ENCODE measurements at places on chromosomes 6 and 20.

GRCh38 chr6:129073691-129074395 is 190.9 kb downstream of the LAMA2 start:
- no peak for DNase-seq

- DNase-seq: no peak
Measured at GRCh38 chr20:32762754-32763201, 593 bp downstream of the DNMT3B start.

DNA sequence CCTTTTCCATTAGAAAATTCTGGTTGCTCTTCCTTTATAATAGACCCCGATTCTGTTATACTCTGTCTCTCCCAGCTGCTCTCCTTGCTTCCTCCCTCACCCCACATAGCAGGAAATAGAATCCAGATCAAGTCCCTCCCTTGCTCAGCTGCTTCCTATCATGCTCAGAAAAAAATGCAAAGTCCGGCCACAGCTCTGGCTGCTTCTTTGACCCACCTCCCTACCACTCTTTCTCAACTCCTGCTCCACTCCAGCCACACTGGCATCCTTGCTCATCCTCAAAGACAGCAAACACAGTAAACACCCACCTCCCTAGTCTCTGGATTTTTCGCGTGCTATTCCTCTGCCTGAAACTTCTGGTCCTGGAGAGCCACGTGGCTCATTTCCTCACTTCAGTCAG is 9.1 kb upstream of the SLC22A16 start:
- DNase-seq: no peak

DNA sequence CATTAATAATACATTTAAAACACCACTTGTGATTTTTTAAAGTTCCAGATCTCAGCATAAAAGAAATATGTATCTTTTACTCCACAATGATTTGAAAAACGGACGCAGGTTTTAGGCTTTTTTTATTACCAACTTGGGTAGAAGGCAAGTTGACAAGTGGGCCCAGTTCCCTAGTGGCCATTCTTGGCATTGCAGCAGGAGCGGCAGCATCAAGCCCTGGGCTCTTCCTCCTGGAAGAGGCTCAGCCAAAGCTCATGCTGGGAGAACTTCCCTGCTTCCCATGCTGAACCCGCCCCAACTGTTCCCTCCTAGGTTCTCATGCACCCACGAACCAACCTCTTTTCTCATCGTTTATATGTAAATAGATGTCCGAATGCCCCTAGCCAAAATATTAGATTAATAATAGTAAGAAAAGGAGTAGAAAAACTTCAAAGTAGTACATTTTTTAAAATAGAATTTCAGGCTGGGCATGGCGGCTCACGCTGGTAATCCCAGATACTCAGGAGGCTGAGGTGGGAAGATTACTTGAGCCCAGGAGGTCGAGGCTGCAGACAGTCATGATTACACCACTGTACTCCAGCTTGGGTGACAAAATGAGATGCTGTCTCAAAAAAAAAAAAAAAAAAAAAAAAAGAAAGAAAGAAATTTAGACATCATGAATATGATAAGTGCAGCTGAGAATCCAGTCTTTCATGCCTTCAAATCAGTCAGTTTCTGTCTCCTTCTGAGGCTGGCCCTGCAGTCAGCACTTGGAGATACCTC is 18.2 kb upstream of the MYB start:
- peak; percentile 57 for DNase-seq

- DNase-seq: no peak
Measured at GRCh38 chr6:154381548-154381947, 24.9 kb upstream of the IPCEF1 start.

GRCh38 chr20:38893565-38894090 is 32.6 kb upstream of the FAM83D start:
- peak; percentile 88 for DNase-seq

DNA sequence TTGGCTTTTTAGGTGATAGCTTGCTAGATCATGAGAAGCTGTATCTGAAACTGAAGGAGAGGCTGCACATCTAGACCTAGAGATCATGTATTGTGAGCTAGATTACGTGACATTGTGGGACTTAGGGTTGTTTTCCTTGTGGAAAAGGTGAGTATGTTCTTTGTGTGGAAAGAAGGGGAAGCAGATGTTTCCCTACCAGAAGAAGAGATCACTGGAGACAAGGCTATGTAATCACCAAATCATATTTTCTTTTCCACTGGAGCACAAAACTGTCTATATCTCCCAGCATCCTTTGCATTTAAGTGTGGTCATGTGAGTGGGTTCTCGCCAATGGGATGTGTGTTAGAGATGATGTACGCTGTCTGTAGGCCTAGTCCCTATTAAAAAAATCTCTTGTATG is 7.0 kb upstream of the EPB41L2 start:
- no peak for DNase-seq

DNA sequence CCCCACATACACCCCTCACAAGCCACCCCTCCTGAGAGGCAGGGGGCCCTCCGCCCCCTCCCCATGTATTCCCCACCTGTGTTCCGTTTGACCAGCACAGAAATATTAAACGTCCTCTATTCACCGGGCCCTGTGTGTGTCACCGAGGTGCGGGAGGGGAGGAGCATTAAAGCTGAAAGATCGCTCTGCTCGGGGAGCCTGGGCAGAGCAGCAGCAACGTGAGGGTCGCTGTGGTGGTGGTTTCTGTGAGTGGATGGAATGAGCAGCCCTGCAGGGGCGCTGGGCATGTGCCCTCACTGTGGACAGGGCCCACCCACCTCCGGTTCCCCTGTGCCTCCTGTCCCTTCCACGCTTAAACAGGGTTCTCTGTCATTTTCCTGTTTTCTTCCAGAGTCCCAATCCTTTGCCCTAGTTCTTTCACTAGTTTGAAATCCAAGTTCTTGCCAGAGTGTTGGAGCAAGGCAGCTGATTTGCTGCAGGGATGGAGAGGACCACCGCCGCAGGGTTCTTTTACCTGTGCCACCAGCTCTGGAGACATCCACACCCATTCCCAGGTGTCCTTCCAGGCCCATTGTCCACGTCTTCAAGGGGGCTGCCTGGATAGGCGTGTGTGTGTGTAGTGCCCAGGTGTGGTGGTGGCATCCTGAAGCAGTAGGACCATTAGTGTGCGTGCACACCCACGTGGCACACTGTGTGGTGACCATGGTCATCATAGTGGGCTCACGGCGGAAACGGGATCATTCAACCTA is 37.6 kb upstream of the MDFI start:
- DNase-seq: no peak

DNA sequence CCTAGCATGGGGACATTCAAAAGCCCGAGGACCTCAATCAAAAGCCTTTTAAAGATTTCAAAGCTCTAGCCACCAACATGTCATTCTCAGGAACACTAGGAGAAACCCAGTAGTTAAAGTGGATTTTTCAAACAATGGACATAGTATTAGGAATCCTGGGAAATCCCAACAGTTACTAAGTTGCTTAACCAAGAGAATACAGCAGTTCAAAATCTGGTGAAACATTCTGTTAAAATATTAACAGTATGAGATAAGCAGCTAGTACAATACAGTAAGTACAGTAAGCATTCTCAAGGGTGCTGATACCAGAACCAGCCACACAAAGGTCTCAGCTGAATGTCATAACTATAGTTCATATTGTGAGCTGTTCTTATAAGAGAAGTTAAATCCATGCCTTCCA is 68.6 kb downstream of the CDK19 start:
- DNase-seq: no peak

DNA sequence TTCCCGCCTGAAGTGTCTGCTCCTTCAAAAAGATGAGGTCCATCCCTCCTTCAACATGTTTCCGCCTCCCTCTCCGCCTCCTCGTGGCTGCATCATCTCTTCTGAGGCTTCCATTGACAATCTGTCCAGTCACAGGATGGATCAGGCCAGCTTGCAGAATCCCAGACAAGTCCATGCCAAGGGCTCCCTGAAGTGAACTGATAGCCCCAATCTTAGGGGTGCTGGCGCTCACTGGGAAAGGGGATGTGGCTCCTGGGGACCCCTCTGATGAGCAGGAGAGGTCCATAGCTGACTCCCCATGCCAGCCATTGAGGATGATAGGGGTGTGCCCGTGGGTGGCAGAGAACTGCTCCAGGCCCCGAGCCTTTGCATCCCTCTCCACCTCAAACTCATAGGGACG is 48.6 kb upstream of the EMILIN3 start:
- no peak for DNase-seq

DNA sequence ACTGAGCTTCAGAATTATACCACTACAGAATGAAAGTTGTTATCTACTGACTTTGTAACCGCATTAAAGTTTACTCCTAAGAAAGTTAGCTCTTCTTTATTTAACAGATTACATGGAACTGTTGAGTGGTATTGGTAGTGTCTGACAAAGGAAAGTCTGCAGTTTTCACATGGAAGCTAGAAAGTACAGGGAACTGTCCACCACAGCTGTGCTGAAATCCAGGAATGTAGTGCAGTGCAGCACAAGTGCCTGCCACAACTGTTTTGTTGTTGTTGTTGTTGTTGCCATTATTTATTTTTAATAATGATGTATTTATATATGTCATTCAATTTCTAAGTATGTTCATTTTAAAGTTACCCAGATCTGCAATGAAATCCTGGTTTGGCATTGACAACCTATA is 464.9 kb downstream of the TBC1D32 start:
- no peak for DNase-seq

- DNase-seq: no peak
Measured at GRCh38 chr6:14658030-14658429, 540.5 kb downstream of the CD83 start.

DNA sequence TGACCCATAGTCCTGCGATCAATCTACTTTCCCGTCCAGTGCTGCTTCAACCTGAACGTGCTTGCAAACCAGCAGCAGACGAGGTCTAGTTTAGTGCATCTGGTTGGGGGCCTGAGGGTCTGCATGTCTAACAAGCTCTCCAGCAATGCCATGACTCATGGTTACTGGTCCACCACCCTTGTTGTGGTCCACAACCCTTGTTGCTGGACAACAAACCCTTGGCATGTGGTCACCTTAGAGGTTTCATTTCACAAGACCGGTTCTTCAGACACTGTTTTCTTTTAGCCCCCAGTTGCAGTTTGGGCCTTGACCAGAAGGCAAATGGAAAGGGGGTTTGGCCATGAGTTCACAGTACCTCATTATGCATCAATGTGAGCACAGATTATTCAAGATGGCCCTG is 424.8 kb downstream of the QKI start:
- DNase-seq: no peak

DNA sequence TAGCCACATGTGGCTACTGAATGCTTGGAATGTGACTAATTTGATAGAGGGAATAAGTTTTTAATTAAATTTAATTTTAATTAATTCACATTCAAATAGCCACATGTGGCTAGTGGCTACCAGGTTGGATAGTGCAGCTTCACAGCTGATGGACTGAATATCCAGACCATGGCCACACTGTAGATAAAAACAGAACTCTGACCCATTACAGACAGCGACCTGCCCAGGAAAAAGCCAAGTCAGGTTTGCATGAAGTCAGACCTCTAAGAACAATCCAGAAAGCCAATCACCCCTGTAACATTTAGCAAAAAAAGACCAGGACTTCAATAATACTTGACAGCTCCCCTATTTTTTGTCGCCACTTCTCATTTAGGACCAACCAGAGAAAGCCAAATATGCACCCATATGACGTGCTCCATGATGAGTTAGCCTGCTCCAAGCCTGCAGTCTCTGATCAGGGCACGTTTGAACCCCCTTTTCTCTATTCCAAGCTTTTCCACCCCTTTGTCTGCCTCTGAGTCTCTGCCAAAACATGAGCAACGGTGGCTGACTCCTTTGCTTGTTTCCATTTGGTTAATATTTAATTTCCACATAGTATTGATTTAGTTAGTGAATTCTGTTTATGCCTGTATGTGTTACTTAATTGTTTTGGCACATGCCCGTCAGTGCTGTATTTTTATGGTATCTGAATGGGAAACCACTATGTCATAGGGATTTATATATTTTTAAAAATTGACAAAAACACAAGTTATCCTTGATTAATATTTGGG is 636.3 kb downstream of the UTRN start:
- no peak for DNase-seq

- no peak for DNase-seq
Measured at GRCh38 chr6:163536770-163537169, 122.3 kb downstream of the QKI start.

GRCh38 chr6:155630085-155630484 is 174.4 kb upstream of the NOX3 start:
- DNase-seq: no peak

- no peak for DNase-seq
Measured at GRCh38 chr6:135813401-135813800, 38.1 kb upstream of the PDE7B start.

- DNase-seq: no peak
Measured at GRCh38 chr6:69570106-69570505, 226.7 kb downstream of the LMBRD1 start.

DNA sequence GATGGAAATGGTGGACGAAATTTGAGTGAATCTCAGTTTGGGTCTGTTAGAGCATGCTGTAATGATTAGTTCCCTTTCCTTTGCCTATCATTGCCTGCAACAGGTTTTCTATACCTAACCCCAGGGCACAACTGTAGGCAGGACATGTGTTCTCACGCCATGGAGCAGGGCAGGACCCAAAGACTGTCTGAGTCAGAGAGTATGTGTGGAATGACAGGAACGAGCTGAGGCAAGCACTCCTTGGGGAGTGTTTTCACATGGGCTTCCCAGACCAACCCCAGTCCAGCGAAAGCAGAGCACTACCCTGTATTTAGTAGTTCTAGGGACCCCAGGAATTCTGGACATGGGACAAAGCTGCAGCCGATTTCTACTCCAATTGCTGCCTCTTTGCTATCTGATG is 234.2 kb downstream of the HACE1 start:
- no peak for DNase-seq

- DNase-seq: no peak
Measured at GRCh38 chr6:166203003-166203640, 35.5 kb upstream of the TBXT start.

GRCh38 chr6:22471132-22471690 is 98.2 kb upstream of the HDGFL1 start:
- DNase-seq: no peak

DNA sequence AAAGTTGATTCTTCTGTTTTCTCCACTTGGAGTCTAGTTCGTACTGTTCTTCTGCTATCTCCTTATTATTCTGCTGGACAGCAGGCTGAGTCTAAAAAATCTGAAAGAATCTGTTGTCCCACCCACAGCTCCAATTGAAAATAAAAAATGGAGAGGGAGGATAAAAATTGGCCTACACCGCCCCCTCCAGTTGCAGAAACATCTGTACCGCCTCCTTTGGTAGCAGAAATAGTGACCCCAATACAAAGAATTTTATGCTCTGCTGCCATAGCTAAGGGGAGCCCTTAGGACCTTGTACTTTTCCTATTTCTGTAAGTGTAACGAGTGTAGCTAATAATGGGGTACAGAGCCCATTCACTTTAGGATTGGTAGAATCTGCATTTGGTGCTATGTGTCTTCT is 4.9 kb upstream of the FKBP1A start:
- DNase-seq: no peak

DNA sequence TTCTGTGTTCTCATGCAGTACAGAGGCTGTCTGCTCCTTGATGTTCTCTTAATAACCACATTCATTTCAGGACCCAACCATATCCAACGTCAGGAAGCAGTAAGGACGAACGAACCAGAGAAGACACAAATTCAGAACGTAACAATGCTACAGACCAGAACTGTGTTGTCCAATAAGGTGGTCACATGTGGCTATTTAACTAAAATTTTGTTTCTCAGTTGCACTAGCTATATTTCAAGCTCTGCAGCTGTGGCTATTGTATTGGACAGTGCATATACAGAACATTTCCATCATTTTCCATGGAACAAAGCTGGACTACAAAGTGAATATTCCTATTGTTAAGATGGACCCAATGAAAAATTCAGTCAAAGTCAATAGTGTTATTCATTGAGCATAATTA is 27.0 kb downstream of the MAP7 start:
- DNase-seq: no peak

Data from GM06990 (cell line).